ENCODE measurements at places on chromosomes 5 and 9.

DNA sequence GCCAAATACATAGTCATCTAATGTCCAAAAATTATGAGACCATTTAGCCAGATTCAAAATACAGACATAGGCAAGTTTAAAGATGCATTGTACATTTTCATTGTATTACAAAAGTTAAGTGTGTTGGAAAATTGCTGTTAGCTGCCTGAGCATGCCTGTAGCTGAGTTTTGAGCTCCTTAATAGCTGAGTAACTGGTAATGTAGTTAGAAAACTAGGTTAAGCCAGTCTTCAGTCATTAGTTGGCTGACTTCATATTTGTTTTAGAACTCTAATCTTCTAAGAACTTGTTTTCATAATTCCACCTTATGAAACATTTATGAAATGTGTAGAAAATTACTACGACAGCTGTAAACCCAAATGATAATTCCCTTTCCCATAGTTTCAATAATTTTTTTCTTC is 293.4 kb downstream of the ARRDC3 start:
- DNase-seq, result no peak

DNA sequence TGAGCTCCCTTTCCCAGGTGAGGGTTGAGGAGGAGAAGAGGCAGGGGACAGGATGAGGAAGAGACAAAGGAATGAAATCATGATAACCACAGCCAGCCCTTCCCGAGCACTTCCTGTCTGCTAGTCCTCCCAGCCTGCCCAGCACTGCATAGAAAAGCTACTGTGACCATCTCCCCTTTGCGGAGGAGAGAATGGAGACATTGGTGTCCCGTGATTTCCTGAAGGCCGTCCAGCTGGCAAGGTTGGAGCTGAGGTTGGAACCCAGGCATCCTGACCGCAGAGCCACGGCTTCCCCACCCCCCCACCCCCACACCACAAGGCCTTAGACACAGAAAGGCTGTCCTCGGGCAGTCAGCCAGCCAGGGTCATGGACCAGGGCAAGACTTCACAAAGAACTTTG is 131.1 kb upstream of the ICE1 start:
- DNase-seq, result no peak

DNA sequence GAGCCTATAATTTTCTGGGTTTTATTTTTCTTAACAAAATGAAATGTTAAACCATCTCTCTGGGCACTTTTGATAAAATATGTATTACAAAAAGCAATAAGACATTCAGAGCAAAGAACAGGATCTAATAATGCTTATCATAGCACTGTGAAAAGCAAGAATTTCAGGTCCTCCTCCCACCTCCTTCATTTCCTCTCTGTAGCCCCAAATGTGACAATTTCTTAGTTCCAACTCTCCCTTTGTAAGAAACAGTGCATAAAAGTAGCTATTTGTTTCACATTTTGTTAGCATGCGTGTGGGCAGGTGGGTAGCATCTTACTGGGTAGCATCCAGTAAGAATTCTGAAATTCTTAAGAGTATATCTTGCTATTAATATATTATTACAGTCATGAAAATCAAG is 130.9 kb upstream of the RASA1 start:
- no peak for DNase-seq

DNA sequence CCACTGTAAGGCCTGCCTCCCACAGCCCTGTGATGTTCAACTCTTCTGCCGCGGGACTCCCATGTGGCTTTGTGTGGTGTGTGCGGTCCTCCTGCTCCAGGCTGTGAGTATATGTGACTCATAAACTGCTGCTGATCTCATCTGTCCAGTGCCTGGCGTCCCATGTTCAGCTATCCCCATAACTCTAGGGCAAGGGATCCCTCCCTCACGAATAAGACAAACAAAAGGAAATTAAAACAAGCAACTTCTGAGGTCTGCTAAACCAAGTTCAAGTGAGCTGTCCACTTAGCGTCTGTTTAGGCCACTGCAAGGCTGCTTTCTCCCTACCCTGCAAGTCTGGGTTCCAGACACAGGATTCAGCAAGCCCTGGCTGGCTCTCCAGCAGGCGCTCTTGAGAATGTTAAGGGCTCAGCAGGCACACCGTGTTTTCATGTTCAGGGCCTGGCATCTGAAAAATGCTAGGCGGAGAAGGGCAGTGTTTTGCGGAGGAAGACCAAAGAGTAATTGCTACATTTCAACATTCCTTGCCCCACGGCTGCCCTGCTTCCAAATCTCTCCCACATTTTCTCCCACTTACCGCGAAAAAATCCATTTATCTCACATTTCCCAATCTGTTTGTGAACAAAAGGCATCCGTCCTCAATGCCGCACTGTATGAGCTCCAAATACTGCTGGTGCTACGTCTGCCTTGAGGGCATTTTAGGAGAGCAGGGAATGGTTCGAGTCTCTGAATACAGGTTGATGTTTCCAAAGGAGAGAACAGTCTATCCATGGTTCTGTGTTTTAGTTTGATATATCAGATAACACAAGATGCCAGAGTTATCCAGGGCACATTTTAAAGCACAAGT is 280.2 kb downstream of the SEMA5A start:
- no peak for DNase-seq

DNA sequence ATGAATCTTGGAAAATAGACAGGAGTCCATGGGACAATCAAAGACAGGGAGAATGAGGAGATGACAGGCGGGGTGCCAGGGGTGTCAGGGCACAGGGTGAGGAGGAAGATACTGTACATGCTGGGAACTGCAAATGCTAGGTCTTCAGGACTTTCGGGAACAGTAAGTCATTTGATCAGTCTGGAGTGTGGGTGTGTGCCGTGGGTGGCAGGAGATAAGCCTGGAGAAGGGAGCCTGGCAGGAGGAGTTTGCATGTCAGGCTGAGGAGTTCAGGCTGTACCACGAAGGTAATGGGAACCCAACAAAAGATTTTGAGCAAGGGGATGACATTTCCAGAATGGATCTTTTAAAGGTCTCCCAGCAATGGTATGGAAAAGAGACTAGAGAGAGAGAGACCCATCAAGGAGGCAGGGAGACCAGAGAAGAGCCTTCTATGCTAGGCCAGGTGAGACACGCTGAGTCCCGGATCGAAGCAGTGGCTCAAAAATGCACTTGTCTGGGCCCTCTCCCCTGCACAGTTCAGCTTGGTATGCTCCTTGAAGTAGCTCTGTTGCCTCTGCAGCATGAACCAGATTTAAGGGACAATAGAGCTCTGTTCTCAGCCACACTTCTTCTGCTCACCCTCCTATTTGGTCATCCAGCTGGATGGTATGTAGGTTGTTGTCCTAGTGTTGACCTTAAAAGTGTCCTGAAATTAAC is 77.0 kb upstream of the FER start:
- DNase-seq, result no peak

DNA sequence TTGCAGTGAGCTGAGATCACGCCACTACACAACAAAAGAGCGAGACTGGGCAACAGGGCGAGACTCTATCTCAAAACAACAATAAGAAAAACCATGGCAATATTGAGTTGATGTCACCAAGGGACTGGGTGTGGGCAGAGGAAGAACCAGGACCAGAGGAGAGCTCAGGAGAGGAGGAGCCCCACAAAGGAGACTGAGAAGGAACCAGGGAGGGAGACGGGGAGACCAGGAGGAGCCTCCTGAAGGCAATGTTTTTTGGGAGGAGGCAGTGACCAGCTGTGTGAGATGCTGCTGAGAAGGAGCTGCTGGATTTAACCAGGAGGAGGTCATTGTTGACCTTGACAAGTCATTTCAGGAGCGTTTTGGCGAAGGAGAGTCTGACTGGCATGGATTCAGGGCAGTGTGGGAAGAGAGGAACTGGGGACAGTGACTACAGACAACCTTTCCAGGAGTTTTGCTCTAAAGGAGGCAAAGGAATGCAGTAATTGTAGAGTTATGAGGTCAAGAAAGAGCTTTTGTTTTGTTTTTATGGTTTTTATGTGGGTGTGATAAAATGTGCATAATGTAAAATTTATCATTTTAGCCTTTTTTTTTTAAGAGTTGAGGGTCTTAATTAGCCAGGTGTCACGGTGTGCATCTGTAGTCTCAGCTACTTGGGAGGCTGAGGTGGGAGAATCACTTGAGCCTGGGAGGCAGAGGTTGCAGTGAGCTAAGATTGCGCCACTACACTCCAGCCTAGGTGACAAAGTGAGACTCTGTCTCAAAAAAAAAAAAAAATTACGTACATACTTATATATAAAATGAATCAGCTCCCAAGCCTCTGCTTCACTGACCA is 17.9 kb downstream of the TRUB2 start:
- DNase-seq, result no peak

- no peak for DNase-seq
Observed at GRCh38 chr9:76985581-76985980, 33.9 kb upstream of the FOXB2 start.

- no peak for DNase-seq
Observed at GRCh38 chr5:1008451-1009358, at the start of gene NKD2. Gene NKD2, plus strand, starts transcription at chr5:1008802. Its CDS starts 256 bp downstream, at chr5:1009058.

DNA sequence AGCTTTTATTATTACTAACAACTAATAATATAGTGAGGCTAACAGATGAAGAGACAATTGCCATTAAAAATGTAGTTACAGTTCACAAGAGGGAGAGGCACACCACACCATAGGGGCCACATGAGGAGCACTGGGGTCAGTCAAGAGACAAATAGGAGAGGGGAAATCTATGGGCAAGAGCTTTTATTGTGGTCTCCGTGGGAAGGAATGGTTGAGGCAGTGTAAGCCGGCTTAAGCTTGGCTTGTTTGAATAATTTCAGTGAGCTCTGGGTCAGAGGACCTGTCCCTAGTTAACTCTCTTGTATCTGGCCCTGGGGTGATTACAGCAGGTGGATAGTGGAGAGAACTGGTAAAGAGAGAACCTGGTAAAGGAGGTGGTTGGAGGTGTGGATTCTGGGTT is 35.3 kb downstream of the OGN start:
- DNase-seq, result no peak

- no peak for DNase-seq
Observed at GRCh38 chr9:29796291-29796952, 2223.1 kb upstream of the C9orf72 start.

DNA sequence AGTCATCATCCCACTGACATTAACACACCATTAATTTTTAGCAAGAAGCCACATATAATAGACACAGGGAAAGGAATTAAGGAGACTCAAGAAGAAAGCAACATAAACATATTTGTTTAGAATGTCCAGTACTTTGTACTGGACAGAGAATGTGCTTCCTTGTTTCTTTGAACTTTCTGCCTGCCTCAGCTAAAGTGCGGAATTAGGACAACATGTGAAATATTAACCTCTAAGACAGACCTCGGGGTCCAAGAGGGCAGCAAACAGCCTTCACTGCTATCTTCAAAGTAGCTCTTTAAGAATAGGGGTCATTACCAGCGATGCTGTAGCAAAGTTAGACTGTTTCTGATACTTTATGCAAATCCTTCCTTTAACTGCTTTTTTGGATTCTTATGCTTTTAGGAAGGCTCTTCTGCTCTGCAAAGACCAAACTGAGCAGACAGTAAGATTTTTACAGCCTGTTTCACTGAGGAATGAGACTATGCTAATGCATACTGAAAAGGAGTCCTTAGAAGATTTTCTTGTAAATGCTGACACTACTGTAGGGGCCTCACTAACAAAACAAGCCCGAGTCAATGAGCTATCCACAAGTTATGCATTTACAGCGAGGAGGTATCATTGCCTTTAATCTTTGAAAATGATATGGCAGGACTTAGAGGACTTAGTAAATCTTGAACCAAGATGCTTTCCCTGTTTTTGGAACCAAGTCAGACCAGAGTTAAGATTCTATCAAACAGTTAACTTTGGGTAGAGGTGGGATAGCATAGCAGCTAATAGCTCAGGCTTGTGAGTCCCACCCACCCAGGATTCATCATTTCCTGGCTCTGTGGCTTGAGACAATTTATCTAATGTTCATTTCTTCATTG is 23.8 kb downstream of the DAB2 start:
- no peak for DNase-seq

GRCh38 chr5:138961729-138962128 is 86.6 kb upstream of the LRRTM2 start:
- DNase-seq, result no peak

DNA sequence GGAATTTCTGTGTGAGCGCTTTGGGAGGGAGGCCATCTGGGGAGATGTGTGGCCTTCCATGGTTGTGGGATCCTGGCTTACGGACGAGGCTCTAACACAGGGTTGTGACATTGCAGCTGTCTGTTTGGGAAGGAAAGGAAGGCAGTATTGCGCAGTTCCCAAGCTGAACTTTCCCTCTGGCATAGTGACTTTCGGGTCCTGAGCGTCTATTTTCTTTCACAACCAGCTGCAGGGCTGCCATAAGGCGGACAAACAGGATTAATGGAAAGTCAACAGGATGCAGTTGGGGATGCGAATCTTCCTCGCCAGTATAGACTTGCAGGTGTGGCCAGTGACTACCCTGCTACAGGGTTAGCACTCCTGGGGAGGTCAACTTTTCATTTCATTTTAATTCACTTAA is 25.9 kb downstream of the CCT5 start:
- no peak for DNase-seq

DNA sequence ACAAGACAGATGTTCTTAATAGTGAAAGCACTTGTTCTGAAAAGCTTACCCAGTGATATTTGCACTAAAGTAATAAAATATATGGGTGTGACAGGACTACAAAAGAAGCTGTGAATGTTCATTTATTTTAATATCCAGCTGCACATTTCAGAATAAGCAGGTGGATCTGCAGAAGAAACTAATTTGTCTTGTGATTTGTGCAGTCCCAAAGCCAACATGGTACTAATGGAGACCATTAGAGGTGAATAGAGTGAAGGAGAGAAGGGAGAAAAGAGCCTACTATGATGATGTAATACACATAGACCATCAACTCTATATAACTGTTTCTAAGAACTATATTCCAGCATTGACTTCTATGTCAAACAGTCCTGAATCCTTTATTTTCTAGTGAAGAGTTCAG is 362.8 kb downstream of the ISL1 start:
- DNase-seq, result no peak

DNA sequence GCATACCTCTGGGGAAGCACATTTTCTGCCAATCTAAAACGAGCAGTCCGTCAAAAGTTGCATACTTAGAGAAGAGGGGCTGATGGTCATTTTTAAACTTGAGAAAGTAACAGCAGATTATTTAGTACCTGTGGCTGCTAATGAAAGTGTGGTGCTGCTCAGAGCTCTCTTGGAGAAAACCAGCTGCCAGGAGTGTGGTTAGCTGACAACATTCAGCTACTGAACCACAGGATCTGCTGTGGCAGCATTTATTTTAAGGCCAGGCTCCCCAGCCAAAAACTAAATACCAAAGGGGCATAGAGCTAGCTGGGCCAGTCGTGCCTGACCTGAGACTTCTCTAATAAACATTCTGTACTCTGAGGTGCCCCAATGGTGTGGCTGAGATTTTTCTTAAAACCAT is 203.6 kb downstream of the EDIL3 start:
- DNase-seq, result no peak

DNA sequence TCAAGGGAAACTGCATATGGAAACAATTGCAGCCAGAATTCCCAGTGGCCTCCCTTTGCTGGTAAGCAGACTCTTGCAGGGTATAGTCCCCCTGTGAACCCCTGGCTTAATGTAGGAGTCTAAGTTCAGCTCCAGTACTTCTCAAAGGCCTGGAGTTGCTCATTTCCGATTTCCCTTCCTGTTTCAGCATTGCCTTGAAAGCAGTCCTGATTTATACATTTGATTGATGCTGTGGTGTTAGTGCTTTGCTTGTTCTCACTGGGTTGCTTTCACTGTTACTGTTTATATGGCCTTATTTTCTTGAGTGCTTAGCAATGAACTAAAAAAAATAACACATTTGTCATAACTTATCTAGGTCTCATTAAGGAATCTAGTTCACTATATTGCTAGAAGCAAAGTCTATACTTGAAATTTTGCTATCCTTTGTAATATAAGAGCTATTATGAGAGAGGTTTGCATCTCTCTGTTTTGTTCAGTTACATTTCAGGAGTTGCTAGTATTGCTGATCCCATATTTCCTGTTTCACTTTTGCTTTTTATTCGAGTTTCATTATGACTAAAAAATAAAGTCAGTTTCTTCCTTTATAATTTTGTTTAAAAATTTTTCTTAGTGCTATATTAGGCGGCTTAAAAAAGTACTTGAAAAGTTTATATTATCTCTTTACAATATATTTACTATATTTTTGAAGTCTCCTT is 122.4 kb upstream of the NMUR2 start:
- DNase-seq, result no peak
